ENCODE measurements at places on chromosomes 7 and 10.

DNA sequence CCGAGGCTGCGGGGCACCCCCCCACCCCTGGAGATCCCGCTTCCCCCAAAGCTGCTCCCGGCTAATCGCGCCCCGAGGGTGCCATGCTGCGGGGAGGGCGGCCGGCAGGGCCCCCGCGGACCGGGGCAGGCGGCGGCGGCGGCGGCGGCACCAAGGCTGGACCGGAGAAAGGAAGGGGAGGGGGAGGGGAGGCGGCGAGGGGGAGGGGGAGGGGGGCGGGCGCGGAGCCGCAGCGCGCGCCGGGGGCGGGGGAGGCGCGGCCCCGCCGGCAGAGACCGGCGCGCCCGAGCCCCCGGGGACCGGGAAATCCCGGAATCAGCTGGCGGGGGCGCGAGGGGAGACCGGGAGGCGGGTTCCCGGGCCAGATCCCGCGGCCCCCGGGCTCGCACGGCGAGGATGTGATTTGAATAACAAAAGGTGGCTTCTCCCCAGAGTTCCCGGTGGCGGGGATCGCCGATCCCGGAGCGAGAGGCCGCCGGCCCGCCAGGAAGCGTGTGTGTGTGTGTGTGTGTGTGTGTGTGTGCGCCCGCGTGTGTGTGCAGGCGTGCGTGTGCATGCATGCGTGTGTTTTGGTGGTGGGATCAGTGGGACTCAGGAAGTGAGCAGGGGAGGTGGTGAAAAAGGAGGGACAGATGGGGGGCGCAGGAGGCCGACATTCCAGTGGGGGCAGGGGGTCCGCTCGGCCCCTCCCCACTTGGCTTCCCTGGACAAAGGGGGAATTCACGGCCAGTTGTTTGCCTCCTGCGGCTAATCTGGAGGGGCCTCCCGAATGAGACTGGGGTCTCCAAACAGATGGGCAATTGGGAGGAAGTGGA lies 99.5 kb downstream of the HIP1 start:
- no peak for DNase-seq

DNA sequence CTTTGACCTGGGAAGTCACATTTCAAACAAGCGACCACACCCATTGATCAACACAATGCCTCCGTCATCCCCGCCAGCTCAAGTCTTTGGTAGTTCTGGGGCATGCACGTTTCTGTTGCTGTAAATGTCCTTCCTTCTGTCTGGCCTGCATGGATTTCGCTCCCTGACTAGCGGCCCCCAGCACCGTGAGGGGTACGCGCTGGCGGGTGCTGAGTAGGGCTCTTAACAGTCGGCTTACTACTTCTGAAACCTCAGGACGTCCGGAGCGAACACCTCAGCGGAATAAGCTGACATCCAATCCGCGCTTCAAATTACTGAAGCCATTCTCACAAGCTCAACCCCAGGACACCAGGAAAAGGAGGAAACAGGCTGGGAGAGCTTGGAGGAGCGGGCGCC lies 505 bp downstream of the NUDCD3 start:
- DNase-seq = no peak

DNA sequence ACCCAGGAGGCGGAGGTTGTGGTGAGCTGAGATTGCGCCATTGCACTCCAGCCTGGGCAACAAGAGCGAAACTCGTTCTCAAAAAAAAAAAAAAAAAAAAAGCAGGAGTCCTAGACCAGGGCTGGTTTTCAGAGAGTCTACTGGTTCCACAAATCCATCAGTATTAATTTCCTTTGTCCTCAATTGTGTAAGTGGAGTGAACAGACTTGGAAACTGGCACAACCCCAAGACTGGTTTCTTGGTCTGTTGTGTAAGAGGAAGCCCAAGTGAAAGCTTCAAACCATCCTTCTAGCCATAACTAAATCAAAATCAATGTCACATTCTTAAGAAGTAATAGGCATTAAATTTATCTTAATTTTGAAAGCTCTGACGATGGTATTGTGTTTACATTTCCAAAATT lies 213.6 kb downstream of the DGKI start:
- no peak for DNase-seq

DNA sequence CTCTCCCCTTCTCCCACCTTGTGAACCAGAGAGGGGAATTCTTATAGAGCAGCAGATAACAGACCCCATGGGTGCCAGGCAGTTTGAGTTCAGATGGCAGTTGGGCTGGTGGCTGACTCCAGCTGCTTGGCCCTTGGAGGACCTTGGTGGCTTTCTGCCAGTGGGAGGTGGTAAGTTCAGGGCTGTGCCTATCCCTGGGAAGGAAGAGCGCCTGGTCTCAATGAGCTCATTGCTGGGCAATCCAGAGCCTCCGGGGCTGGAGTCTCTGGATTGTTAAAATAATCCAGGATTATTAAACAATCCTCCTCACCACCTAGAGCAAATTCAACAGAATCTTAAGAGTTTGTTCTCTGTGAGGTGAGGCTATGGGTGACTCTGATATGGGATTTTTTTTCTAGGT lies 105.2 kb downstream of the FANK1 start:
- no peak for DNase-seq

- DNase-seq = no peak
Measured at GRCh38 chr10:988667-989545, 672 bp downstream of the GTPBP4 start.

- DNase-seq = no peak
Measured at GRCh38 chr10:44591911-44592310, 207.0 kb upstream of the CXCL12 start.

DNA sequence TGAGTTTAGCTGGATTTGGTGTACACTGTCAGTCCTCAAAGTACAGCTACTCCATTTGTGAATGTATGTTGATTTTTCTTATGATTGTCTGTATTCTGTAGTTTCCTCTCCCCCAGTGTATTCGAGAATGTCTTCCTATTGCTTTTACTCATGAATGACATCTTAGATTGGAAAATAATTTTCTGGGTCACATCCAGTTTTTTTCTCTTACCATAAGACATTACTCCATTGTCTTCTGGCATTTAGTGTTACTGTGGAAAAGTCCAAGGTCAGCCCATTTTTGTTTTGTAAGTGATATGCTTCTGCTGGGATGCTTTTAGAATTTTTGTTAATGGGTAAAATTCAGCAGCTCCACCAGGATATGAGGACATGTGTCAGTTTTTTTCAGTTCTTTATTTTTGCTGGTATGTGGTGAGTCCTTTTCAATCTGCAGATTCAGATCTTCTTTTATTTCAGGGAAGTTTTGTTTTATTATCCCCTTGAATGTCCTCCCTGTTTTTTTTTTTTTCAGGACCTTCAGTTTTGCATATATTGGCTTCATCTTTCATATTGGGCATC lies 33.6 kb downstream of the WAC start:
- no peak for DNase-seq
